ENCODE measurements at places on chromosomes 13 and 19. TPM values are rescaled to one million over a fixed set of nuclear protein-coding genes. Genes with fewer than 3 reads are reported as not detected.

CEACAM5 gene
- total RNA-seq = not detected

GAMT gene
- 10.2 TPM for total RNA-seq

FCGBP gene
- under 0.01 TPM for total RNA-seq

ZNF91 gene
- 13.3 TPM for total RNA-seq

SBK3 gene
- 0.13 TPM for total RNA-seq

ZNF414 gene
- 5.8 TPM for total RNA-seq

KRTDAP gene
- not detected for total RNA-seq

PAN3 gene
- 24.7 TPM for total RNA-seq

IGFL2 gene
- total RNA-seq = not detected
